NCI-H1694 (cell line): ENCODE measurements at places on chromosomes 13 and 19.
A peak's percentile ranks its signal among the peaks of the same experiment; 100 is the strongest.

DNA sequence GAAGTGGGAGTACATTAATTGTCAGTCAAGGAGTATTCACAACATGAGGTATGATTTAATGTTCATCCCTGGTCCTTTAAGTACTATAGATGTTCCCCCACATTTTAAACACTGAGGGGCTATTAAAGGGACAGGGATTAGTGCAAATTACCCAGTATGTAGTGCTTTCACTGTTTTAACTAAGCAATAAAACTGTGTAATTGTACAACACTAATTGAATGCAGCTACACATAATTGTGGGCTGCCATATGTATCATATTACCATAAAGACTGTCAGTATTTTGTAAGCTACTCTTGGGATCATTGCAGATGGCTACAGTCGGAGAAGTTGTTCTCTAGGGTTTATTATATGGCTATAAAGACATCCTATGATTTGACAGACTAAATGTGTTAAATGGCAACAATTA, 316.6 kb downstream of the DCLK1 start:
- DNase-seq: no peak

GRCh38 chr13:78960881-78961280, 301.9 kb upstream of the OBI1 start:
- no peak for DNase-seq

DNA sequence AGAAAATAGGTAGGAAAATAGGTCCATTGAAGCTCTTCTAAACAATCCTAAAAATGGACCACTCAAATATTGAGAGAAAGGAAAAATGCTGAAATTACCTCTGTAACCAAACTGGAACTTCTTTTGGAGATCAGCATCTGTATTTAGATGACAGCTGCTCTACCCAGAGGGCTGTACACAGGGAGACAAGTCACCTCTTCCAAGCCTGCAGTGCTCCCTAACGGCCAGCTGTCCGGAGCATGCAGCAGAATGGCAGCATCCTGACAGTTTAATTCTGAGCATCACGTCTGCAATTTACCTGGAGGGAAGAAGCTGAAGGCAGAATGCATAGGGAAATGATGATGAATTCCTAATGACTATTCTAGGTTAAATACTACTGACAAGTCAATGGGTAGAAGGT, 62.8 kb upstream of the DIAPH3 start:
- DNase-seq: peak; percentile 47

DNA sequence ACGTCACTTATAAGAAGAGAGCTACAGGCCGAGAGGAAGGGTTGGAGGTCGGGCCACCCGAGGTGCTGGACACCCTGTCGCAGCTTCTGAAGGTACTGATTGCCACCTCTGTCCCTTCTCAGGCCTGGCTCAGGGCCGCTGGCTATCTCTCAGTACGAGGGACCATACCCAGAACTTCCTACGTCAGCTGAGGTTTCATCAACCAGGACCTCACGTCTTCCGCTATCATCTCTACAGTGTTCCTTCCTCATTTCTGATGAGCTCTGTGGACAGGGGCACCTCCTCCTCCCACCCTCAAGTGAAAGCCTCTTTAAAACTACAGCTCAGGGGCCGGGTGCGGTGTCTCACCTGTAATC, 58.2 kb upstream of the USE1 start:
- no peak for DNase-seq

- no peak for DNase-seq
Observed at GRCh38 chr13:99425485-99426341, 75.6 kb upstream of the TM9SF2 start.

DNA sequence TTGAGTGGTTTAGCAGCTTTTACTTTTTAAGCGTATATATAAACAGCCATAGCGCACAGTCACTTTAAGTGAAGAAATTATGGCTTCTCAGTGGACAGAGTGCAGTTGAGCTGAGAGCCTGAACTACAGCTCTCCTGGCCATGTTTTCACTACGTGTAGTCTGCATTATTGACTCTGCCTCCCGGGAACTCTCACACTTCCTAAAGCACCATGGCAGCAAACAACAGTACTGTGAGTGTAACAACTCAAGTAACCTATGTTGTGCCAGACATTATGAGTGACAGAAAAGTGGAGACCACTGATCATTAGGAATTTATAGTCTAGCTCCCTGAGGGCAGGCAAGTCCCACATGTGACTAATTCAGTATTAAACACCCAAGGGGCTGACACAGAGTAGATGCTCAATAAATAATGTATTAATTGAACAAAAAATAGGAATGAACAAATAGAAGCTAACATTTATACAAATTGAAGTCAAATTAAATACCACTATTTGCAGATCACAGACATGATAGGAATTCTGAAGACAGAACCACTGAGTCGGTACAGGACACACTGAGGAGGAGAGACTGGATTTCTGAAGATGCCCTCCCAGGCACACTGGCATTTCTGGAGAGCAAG, 19.7 kb downstream of the EFNB2 start:
- DNase-seq: no peak

DNA sequence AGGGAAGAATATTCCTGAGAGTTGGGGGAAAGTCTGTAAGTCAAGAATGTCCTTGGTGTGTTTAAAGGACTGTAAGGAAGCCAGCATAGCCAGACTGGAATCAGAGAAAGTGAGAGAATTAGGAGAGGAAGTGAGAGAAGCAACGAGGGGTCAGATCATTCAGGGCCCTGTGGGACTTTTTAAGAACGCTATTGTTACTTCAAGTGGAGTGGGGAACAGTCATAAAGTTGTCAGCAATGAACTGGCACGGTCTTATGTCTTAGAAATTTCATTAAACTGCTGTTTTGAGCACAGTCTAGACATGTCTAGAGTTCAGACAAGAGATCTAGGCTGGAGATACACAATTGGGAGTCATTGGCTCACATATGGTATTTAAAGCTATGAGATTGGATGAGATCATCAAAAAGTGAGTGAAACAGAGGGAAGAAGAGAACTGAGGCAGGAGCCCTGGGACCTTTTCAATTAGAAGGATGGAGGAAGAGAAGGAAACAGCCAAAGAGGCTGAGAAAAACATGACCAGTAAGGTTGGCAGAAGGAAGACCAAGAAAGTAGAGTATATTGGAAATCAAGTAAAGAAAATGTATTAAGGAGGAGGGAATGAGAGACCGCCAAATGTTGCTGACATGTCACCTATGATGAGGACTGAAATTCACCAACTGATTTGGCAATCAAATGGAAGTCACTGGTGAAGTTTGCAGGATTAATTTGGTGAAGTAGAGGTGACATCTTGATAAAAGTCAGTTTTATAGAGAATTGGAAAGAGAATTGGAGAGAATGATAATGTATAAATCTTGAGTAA, 263.5 kb downstream of the GPC5 start:
- DNase-seq: no peak

GRCh38 chr13:106517109-106517847, 18.2 kb downstream of the EFNB2 start:
- no peak for DNase-seq

- DNase-seq: no peak
Observed at GRCh38 chr13:77915686-77916085, 2.9 kb downstream of the EDNRB start.

GRCh38 chr19:17090583-17090982, 15.0 kb downstream of the MYO9B start:
- DNase-seq: no peak

- DNase-seq: no peak
Observed at GRCh38 chr13:75319254-75319653, 162.7 kb downstream of the TBC1D4 start.

GRCh38 chr19:32837531-32837930, 32.0 kb downstream of the SLC7A9 start:
- DNase-seq: no peak

- peak; percentile 61 for DNase-seq
Observed at GRCh38 chr13:43232873-43233265, 209.5 kb downstream of the DNAJC15 start.

DNA sequence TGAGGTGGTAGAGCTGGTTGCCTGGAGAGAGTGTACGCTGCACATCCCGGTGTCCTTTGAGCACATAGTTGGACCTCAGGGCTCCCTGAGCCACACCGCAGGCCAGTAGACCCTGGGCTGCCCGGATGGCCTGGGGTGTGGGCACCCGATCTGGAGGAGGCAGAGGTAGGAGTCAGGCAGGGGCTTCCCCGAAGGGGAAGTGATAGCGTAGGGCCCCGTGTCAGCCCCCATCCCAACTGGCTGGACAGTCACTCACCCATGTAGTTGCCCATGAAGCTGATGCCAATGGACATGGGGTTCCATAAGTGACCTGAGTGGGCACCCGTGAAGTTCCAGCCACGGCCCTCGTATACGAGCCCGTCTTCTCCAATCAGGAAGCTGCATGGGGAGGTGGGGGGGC, 3.6 kb downstream of the PGLYRP1 start:
- no peak for DNase-seq

DNA sequence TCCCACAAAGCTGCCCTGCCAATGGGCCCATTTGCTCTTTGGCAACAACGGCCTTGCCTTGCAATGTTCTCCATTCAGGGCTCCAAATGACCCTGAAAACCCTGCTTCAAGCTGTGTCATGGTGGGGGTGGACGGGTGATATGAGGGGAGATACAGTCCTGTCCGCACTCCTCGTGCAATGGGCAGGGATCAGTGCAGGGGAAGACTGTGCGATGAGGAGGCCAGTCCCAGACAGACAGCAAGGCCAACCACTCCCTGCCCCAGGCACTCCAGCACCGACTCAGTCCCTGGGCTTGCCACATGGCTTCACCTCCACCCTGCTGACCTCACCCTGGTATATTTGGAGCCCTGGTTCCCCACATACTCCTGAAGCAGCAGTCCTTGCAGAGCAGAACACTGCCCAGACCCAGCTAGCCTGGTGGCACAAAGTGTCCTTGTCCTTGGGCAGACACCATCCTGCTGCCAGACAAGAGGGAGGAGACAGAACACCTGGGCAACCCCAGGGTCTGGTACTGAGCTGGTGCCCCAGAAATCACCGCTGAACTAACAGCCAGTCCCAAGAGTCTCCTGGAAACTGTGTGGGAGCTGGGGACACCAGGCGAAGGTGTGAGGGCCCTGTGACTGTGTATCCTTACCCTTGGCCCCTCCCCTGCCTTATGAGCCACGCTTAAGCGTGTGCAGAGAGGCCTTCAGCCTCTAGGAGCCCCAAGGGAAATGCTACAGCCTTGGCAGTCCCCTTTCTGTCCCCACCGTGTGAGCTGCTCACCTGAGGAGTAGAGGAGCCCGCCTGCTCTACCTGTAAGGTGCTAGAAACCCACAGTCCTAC, 9.1 kb upstream of the SLC35E1 start:
- no peak for DNase-seq

GRCh38 chr13:44786756-44787155, 202.5 kb downstream of the NUFIP1 start:
- DNase-seq: no peak

- peak; percentile 78 for DNase-seq
Observed at GRCh38 chr13:113907635-113908617, 44.0 kb upstream of the GAS6 start.

DNA sequence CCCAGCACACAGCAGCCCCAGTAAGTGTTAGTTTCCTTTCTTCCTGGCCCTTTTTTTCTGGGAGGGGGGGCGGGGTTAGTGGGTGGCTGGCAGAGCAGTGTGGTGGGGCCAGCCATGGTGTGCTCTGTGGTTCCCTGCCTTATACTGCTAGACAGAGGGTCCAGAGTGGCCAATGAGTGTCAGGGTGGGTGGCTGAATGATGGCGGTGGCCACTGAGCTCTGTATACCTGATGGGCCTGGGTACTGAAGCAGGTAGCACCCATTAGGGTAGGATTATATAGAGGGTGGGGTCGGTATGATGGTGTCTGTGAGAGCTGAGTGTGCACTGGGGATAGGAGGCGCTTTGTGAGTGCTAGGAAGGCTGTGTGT, 13.8 kb downstream of the CIC start:
- no peak for DNase-seq

GRCh38 chr13:97719736-97720135, 233.7 kb upstream of the IPO5 start:
- DNase-seq: no peak

DNA sequence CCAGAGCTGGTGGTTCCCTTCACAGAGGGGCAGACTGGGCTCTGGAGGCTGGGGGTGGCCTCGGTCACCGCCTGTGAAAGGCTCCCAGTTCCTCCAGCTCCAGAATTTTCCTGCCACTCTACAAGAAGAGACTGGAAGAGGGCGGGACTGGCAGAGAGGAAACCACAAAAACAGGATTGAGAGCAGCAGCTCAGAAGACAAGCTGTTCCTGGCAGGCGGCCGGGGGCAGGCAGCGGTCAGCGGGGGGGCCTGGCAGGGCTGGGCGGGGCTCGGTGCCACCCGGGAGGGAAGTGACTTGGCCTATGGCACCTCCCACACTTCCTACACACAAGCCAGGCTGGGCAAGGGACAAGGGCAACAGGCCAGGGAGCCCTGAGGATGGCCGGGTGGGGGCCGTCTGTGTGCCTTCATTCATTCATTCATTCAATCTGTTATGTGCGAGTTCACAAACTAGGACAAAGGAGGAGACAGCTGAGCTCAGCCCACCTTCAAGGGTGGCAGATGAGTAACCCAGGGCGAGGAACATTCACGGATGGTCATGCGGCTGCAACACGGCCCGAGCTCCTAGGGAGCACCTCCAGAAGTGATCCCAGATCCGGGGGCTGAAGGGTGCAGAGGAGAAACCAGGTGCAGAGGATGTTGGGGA, 16.9 kb upstream of the BTBD2 start:
- DNase-seq: peak; percentile 61

DNA sequence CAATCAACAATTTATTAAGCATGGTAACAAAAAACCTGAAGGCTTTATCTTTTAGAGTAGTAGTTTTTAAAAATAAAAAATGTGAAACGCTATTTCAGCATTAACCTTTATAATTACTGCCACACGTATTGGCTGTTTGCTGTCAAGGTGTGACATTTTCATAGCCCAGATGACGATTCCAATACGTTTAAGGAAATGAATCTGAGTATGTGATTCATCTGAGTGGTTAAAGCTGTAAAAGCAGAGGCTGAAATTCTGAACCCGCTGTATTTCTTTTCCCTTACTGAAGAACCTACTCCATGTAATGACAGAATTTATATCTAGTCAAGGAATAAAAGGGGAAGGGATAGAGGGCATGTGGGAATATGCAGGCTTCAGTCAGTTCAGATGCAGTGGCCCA, 166.0 kb downstream of the LMO7 start:
- no peak for DNase-seq

DNA sequence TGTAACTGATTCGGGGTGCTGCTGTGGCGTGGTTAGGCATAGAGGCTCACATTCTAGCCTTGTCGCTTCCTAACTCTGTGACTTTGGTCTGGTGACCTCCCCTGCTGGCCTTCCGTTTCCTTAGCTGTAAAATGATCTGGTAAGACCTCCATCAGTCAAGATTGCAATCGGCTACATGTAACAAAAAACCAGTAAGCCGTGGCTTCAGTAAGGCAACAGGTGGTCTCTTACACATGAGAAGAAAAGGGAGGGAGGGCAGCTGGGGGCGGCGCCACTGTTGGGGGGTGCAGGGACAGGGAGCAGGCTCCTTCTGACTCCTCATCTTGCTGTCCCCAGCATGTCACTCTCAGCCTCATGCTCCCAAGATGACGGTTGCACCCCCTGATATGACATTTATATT, 148.0 kb downstream of the SIPA1L3 start:
- DNase-seq: no peak

DNA sequence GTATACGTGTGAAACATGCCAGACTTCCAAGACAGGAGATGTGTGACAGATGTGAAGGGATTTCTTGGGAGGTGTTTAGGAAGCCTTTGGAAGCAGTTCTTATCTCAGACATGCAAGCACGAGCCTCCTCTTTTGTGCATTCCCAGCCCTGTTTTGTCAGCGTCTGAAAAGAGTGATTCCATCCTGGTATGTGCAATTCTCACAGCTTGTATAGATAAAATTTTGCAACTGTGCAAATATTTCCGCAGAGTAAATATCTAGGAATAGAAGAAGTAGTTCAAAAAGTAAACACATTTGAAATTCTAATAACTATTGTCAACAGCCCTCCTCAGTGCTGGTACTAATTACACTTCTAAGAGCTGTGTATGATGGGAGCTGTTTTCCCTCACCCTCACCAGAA, 72.3 kb upstream of the C1QTNF9B start:
- no peak for DNase-seq

GRCh38 chr19:18500799-18501198, 21.1 kb downstream of the ELL start:
- no peak for DNase-seq
